Stimulated activated CD4-positive, alpha-beta T cell treated with anti-CD3 and anti-CD28 coated beads, Interleukin-4, amount 100 ng/mL, for 24 hours (primary cell): ENCODE measurements at places on chromosomes 5 and 9.

GRCh38 chr5:17799521-17799920, 165.3 kb downstream of the TAF11L14 start:
- DNase-seq = no peak

GRCh38 chr5:140043508-140043872, 391 bp upstream of the NRG2 start:
- DNase-seq = no peak

GRCh38 chr5:31366941-31367340, 165.0 kb downstream of the DROSHA start:
- DNase-seq = no peak

GRCh38 chr5:8829323-8830029, 716.4 kb downstream of the SEMA5A start:
- DNase-seq = no peak

DNA sequence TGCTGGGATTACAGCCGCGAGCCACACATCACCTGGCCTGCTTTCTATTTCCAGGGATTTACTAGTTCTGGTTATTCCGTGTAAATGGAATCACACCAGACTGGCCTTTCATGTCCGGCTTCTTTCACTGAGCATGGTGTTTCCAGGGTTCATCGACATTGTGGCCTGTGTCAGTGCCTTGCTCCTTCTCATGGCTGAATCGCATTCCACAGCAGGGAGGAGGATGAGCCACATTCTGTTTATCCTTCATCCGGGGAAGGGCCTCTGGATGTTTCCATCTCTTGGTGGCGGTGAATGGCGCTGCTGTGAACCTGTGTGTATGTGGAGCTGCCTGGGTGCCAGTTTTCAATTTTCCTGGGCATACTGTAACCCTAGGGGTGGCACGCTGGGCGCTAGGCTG, 58.7 kb upstream of the RNU6ATAC start:
- no peak for DNase-seq

GRCh38 chr5:179385914-179386313, 40.7 kb upstream of the ADAMTS2 start:
- no peak for DNase-seq

- DNase-seq = no peak
Observed at GRCh38 chr9:8857926-8858595, 1058.5 kb upstream of the DMAC1 start.

DNA sequence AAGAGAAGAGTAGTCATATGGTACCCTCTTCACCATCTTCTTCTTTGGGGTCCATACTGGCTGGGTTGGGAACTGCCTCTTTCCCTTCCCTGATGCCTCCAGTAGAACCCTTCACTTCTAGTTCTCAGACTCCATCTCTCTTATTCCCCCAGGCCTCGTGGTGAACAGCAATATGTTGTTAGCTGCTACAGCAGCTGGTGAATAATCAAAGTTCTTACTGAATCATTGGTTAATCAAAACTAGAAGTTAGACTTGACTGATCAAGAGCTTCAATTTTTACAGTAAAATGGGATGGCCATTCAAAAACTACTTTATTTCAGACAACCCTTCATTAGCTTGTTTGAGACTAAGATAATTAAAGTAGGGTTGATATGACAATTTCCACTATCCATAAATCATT, 190.9 kb upstream of the GNA14 start:
- DNase-seq = no peak

GRCh38 chr9:129402371-129402739, 218.5 kb downstream of the C9orf50 start:
- no peak for DNase-seq

DNA sequence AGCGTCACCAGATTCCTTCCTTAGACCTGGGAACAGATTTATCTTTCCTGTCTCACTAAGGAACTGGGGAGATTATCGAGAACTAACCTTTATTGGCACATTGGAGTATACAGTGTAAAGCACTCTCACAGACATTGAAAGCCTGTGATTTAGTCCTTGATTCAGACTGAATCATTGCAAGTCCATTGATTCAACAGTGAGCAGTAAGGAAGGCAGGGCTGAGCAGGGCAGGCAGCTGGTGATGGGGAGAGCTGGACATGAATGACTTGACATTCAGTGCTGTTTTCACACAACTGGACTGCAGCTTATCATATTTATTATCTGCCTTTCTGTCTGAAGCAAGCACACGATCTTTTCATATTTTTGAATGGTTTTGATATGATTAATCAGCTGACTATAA, 16.2 kb downstream of the ISOC1 start:
- no peak for DNase-seq

DNA sequence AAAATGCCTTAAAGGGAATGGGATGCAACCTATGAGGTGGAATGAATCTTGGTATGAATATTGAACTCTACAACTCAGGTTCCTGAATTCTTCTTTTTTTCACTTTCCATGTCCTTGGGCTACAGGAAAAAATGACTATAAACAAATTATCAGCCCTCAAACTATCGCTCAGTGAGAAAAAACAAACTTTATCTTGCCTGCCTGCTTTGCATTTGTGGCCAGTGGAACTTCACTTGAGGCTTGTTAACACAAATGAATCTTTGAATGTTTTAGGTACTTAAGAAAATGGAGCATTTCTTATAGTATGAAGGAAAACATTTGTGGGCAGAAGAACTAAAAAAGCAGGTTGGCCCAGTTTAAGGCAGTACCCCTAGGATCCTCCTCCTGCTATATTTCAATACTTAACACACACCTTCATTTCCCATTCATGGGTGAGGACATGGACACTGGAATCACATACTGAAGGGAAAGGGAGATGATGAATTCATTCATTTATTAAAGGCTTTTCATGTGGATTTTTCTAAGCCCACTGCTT, 34.1 kb downstream of the ELOVL7 start:
- DNase-seq = no peak

DNA sequence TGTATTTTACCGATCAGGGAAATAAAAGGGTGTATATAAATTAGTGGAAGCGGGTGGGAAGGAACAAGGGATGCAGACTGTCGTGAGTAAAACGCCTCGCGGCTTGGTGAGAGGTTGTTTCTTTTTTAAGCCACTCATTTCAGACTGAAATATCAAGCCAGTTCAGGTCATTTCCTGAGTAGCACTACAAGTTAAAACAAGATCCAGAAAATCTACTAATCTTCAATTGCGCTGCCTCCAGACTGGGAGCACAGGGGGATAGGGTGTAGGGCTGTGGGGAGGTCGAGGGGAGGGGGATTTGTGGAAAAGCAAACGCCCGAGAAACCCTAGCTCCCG, 140.8 kb downstream of the TSSK1B start:
- DNase-seq = no peak

- DNase-seq = no peak
Observed at GRCh38 chr5:24397601-24398000, 247.2 kb downstream of the CDH10 start.

DNA sequence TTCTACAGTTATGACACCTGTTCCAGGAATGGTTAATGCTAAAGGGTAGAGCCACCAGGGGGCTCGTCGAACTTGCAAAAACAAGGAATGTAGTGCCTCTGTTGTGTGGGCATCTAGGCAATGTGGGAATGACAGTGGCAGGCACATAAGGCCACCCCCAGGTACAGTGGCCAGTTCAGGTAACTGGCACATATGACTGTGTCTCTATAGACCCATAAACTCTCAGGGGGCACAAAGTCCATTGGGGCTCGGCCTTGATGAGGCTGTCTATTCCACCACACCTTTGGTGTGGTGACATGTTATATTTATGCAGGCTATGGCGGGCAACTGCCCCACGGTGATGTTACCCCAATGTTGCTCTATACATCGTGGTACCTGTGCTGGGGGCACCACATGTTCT, 59.6 kb upstream of the FAM120A start:
- no peak for DNase-seq

DNA sequence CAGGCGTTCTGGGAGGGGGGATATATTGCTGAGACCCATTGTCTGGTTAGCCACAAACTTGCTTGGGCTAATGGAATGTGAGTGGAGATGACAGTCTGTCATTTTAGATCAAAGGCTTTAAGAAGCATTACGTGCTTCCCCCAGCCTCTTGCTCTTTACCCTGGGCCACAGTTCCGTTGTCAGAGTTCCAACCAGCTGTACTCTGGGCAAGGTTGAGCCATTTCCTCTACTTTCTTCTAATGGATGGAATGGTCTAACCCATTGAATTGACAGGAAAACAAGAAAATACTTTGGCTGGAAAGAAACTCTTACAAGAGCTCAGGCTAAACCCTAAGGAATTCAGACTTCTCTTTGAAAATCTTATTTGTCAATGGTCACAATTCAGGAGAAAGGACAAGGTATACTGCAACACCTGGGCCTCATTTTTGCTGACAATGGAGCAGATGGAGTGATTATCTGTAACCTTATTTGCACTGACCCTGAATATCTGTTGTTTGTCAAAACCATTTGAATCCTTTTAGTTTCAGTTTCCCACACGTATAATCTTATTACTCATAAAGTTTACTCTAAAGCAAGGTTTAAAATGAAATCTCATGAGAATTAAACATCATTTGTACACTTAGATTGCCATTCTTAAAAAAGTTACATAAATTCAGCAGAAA, 231.4 kb downstream of the PDE4D start:
- no peak for DNase-seq

- no peak for DNase-seq
Observed at GRCh38 chr5:68475476-68475983, 260.0 kb downstream of the PIK3R1 start.

GRCh38 chr5:13480834-13481233, 463.7 kb downstream of the DNAH5 start:
- no peak for DNase-seq

DNA sequence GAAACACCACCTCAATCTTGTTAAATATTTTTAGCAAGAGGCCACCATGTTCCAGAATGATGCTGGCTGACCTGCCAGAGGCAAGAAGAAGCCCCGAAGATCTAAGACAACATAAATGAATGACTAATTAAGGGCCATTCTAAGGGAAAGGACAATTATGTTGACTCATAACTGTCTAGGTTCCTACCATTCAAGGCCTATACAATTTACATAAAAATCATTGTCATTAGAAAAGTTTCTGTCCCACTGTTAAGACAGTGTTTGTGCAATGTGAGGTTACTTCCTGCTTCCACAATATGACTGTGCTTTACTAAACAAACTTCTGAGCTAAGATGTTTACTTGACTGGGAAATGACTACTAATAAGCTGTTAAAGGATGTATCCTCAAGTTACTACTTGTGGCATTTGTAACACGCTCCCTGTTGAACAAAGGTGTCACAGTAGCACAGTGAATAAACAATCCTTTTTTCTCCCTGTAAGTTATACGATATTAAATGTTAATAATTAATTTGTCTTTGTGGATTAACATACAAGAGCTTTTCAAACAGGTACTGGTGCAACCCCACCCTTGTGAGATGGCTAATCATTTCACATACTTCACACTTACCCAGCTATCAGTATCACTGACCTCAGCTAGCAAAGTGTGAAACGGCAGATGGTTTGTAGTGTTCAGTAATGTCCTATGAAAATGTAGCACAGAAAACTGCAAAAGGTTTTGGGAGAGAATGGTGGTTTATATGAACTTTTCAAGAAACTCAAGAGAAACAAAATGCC, 195.8 kb downstream of the EFNA5 start:
- DNase-seq = no peak

GRCh38 chr9:136011703-136012496, 50.7 kb upstream of the UBAC1 start:
- DNase-seq = no peak

DNA sequence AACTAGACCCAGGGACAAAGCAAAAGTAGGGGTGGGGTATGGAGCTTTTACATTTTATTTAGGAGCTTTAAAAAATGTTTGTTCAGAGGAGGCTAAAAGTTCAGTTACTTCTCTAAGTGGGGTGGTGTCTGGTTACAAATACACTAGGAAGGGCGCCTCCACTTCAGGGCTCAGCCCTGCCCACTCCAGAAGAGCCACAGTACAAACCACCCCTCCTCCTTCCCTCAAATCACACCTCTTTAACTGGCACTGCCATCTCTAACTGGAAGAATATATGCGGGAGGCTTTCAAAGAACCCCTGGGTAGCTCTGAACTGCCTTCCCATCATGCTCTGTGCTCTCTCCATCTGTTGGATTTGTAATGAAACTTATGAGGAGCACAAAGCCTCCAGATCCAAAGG, 98.8 kb upstream of the NFIB start:
- DNase-seq = no peak

GRCh38 chr9:95053611-95054570, 263.6 kb downstream of the FANCC start:
- DNase-seq = no peak

DNA sequence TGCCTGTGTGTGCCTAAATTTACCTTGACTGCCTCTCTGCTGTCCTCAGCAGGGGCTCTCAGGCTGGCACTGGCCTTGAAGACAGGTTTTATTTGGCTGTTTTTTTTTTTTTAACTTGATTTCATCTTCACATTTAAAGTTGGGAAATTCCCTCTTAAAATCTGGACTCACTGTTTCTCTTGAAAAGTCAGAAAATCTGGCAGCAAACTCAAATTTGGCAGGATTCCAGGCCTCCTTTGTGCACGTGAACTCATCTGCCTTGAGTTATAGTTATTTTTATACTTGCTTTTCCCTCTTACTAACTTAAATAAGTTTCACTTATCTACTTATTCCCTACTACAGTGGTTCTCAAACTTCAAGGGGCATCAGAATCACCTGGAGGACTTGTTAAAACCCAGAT, 118.4 kb upstream of the MAP3K1 start:
- DNase-seq = no peak

DNA sequence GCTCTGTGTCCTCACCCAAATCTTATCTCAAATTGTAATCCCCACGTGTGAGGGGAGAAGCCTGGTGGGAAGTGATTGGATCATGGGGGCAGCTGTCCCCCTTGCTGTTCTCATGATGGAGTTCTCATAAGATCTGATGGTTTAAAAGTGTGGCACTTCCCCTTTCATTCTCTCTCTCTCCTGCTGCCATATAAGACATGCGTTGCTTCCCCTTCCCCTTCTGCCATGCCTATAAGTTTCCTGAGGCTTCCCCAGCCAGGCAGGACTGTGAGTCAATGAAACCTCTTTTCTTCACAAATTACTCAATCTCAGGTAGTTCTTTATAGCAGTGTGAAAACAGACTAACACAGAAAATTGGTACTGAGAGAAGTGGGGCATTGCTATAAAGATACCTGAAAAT, 107.7 kb downstream of the DMAC1 start:
- no peak for DNase-seq

- DNase-seq = no peak
Observed at GRCh38 chr9:133842721-133843227, 104.6 kb upstream of the SARDH start.

GRCh38 chr9:121439711-121440664, 59.7 kb downstream of the GGTA1 start:
- DNase-seq = no peak

DNA sequence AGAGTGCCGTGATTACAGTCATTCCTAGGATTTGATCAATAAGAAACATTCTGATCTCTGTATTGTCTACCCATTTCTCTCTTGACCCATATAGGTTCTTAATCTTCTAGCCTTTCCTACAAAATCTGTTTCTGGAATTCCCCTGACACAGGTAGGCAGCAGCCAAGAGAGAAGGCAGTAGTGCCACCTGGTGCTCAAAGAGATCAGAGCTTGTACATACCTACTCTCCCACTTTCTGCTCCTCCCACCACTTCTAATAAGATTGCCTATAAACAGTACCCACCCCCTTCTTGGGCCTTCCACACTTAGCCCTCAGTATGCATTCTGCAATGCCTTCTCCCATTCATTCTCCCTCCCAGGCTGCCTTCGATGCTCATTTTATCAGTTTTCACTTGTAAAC, 117.4 kb upstream of the RORB start:
- DNase-seq = no peak
